ENCODE measurements at places on chromosomes 16 and 17.

DNA sequence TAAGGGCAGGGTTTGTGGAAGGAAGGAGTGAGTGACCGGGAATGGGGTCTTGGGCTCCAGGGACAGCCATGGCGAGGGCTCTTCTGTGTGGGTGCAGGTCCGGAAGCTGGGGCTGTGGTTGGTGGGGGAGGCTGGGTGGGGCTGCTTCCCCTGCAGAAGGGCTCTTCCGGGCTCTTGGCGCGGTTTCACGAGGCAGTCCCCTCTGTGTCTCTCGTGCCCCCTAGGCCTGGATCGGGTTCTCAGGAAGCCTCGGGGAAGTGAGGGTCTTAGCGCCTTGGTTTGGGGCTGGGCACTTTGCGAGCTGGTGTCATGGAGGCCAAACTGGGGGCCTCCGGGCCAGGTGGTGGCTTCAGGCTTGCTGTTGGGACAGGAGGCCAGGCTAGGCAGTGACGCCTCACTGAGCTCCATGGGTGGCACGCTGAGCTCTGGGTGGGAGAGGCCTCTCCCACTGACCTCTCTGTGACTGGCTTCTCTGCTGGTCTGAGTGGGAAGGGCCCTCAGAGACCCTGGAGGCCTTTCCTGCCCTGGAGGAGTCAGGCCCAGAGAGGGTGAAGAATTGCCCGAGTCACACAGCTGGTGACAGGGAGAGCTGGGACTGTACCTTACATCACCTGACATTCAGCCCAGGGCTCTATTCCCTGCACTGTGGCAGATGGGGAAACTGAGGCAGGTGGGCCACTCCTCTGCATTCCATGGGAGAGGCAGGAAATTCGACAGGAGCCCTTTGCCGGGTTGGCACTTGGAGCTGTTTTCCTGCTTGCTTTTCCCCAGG, 8.2 kb downstream of the ADCY7 start:
- peak; percentile 64 for DNase-seq

DNA sequence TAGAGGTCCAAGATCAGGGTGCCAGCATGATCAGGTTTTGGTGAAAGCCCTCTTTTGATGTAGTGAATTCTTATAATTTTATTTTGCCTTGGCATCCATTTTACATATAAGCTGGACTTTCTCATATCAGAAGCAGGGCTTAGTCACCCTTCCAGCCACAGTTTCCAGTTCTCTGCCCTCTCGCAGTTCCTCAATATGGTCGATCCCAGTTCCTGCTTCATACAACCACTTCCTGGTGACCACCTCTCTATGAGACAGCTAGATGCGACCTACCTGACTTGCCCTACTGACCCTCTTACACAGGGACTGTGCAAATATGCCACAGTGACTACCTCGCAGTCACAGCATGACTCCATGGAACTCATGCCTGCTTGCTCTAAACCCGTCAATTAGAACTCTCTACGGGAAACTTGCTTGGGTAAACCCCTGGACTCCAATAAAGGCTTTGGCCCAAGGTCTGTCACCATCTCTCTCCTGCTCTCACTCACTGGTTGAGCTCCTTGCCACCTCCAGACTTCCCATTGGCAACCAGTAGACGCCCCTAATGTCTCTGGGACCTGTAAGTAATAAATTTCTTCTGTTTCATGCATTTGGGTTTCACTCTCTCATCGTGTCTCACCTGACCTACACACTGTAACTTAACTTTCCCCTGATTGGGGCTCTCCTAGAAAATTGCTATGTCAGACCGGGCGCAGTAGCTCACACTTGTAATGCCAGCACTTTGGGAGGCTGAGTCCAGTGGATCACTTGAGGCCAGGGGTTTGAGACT, 21.4 kb downstream of the CD300LG start:
- peak; percentile 4 for DNase-seq

DNA sequence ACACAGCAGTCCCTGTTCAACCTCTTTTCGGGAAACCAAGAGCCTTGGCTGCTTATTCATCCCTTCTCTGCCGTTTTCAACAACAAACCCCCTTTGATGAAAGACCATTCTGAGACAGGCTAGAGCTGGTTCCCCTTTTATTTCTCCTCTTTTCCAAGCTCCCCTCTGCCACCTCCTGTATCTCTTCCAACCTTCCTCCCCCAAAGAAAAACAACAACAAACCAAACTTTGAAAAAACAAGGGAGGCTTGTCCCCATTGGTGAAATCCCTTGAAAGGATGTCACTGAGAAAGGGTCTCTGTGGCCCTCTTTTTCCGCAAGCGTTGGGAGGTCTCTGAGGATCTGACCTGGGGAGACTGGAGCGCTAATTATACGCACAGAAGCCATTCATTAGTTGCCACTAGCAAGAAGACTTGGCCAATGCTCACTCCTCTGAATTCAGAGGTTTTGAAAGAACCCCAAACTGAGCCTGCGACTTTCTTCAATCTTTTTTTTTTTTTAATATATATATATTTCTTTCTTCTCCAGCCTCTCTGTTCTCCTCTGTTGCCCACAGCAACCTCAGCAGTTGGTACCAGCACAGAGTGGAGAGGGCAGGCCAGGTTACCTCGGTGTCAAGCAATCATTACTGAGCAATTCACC, 101.4 kb downstream of the PITPNC1 start:
- no peak for DNase-seq

DNA sequence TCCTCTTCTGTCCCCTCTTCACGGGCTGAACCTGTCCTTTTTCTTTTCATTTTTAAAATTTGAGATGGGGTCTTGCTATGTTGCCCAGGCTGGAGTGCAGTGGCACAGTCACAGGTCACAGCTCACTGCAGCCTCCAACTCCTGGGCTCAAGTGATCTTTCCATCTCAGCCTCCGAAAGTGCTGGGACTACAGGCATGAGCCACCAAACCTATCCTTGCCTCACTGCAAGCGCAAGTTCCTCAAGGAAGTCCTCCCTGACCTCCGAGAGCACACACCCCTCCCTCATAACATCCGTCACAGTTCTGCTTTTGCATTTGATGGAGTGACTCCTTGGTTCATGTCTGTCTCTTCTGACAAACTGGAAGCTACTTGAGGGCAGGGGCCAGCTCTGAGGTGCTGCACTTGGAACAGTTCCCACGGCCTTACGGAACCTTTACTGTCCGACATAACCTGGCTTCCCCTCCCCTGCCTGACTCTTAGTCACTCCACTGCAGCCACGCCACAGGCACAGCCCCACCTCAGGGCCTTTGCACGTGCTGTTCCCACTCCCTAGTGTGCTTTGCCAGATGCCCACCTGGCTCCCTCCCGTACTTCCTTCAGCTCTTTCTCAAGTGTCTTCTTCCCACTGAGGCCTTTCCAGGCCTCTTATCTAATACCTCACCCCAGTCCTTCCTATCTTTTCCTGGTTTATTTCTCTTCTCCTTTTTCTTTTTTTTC, 4.4 kb downstream of the TBX6 start:
- DNase-seq = no peak

DNA sequence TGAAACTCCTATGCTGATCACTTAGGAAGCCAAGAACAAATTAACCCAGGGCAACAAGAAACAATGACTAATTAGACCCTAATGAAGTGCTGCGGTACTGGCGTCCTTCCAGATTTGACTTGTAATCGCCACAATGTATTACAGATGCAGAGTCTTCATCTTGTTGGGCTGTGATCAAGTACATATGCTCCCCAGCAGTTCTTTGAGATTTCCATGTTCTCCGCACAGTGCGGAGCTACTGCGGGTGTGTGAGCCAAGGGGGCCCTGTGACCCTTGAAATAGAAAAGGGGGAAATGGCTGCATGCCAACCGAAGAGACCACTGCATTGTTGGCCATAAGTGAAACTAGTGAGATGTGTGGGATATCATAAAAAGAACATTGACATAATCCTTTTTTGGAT, 469.9 kb downstream of the MAF start:
- DNase-seq = no peak

DNA sequence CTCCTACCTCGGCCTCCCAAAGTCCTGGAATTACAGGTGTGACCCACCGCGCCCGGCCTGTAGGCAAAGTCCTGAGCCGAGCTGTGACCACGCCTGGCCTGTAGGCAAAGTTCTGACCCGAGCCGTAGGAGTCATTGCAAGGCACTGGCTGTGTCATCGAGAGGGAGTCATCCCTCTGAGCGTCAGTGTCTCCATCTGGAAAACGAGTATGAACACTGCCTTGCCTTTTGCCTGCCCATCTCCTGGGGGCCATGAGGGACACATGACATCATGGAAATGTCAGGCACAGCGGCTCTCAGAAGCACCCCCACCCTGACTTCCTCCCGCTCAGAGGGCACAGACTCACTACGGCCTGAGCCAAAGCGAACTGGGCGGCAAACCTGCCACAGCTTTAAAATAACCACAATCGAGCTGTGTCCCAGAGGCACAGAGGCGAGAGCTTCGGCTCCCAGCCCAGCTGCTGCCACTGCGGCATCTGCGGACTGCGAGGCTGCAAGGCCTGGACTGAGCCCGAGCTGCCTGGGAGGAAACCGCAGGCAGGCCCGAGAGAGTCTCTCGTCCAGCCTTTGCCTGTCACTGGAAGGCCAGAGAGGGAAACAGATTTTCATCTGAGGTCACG, 50.8 kb downstream of the RPH3AL start:
- DNase-seq = no peak

- DNase-seq = no peak
These were observed 22.2 kb downstream of the KRT23 start for GRCh38 chr17:40915199-40915661.

GRCh38 chr17:77677630-77678029, 280.9 kb upstream of the TNRC6C start:
- no peak for DNase-seq

DNA sequence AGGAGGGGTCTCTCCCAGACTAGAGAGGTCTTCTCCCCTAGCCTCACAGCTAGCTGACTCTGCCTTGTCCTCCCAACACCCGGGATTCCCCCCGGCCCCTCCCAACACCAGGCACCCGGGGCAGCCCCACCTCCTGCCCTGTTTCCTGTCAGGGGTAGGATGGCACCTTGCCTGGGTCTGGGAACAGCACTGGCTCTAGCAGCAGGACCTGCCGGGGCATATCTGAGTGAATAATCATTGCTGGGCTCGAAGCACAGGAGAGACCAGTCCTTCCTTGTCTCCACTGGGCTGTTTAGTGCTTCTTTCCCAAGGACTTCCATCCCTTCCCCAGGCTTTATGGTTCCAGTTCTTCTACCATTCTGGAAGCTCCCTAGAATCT, 25.7 kb downstream of the MINK1 start:
- DNase-seq = no peak

- DNase-seq = no peak
These were observed 301.8 kb upstream of the MAF start for GRCh38 chr16:79902351-79902750.

DNA sequence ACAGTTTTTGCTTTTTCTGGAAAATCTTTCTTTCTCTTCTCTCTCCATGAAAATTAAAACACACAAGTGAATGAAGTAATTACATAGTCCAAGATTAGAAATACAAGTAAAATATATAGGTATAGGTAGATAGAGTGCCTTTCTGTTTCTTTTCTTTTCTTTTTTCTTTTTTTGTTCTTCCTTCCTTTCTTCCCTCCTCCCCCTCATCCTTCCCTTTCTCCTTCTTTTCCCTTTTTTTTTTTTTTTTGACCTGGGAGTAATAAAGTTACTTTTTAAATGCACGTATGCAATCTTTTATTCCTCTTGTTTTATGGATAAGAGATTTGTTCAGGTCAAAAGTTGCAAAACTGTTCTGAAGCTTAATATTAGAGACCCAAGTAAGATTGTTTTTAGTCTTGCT, 34.6 kb upstream of the KCNJ2 start:
- DNase-seq = no peak

- DNase-seq = no peak
These were observed 2.6 kb downstream of the KIFC3 start for GRCh38 chr16:57799600-57800199.

DNA sequence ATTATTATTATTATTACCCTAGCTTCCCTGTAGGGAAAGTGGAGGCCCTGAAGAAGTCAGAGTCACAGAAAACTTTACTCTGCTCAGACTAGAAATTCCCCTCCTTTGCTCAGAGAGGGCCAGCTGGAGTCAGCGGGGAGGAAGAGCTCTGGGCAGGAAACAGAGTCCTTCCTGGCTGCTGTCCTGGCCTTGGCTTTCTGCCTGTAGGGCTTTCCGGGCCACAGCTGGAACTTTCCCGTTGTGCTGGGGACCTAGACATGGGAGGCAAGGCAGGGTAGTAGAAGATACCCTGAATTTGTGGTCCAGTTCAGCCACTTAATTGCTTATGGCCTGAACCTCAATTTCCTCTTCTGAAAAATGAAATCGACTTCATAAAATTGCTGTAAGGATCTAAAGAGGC, 14.0 kb upstream of the CCL2 start:
- no peak for DNase-seq

DNA sequence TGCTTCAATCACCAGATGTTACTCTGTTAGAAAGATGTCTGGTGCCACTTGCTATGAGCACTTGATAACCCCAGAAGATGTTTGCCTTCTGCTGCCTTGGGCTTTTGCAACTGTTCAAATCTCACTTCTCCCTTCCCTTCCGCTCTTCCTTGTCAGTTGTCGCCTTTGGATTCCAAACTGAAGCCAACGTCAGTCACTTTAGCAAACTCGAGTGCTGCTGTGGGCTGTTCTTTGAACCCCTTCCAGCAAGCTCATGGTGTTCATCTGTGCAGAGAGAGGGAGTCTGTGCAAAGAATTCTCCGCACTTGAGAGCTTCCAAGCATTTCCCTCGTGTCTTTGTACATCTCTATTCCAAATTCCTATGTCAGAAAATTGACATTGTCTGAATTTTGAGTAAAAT, 879.4 kb downstream of the CDH11 start:
- no peak for DNase-seq

GRCh38 chr16:31079342-31079944, 5.2 kb downstream of the ZNF646 start:
- no peak for DNase-seq

DNA sequence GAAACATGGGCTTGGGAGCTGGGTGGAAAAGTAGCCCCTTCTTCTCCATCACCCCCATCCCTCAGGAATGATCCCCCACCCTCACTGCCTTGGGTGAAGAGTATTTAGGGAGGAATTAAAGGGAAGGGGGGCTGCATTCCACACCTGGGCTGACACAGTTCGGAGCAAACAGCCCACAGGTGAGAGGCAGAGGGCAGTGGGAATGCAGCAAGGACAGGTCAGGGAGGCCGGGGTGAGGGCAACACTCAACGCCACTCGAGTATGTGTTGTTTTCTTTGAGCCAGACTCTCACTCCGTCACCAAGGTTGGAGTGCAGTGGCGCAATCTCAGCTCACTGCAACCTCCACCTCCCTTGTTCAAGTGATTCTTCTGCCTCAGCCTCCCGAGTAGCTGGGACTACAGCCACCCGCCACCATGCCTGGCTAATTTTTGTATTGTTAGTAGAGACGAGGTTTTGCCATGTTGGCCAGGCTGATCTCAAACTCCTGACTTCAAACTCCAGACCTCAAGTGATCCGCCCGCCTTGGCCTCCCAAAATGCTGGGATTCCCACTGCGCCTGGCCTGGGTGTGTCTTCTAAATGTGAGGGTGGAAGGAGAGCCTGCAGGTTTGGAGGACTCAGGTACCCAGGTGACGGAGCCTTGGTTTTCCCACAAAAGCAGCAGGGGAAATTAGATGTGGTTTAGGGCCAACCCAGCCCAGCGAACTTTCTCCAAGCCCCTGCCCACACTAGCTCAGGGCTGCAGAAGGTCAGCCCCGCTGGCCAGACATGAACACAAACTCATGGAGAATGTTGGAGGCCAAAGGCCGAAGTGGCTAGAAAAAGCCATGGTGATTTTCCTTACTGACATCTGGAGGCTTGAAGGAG, 21.2 kb upstream of the ITGA3 start:
- no peak for DNase-seq

Measured in activated T-cell treated with anti-CD3 and anti-CD28 coated beads, Interleukin-2, amount 50 U/mL, for 1 hour (primary cell).